Ascending aorta (tissue), 2 donors: ENCODE measurements at places on chromosomes 6 and 20. TPM values are rescaled to one million over a fixed set of nuclear protein-coding genes. Genes with fewer than 3 reads are reported as not detected.

Gene PTCRA
- total RNA-seq = not detected

Gene TPBG
- total RNA-seq = 60.1 TPM

Gene BPIFB1
- total RNA-seq = not detected

Gene NKX2-4
- not detected for total RNA-seq

- DNase-seq = no peak
These were observed 1.7 kb downstream of the SMOC2 start for GRCh38 chr6:168442646-168443045.

GRCh38 chr6:128598571-128598970, 78.2 kb upstream of the PTPRK start:
- no peak for DNase-seq

DNA sequence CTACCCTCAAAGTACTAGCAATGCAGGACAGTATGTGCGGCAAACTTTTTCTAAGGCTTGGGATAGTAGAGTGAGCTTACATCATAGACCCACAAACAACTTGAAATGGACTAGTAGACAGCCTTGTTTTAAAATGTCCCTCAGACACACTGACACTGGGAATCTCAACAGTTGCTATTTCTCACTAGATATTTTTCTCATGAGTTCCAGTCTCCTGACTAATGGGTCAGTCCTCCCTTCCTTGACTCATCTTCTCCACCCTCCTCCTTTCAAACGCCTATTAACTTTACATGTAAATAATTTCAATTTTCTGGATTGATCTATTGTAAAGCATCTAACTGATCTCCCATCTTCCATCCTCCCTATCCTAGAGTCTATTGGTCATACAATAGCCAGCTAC, 308.3 kb upstream of the PREP start:
- DNase-seq = no peak

GRCh38 chr20:49276161-49276960, 1.5 kb downstream of the ZNFX1 start:
- DNase-seq = no peak

GRCh38 chr6:140641412-140641811, 1267.0 kb upstream of the CITED2 start:
- DNase-seq = no peak

DNA sequence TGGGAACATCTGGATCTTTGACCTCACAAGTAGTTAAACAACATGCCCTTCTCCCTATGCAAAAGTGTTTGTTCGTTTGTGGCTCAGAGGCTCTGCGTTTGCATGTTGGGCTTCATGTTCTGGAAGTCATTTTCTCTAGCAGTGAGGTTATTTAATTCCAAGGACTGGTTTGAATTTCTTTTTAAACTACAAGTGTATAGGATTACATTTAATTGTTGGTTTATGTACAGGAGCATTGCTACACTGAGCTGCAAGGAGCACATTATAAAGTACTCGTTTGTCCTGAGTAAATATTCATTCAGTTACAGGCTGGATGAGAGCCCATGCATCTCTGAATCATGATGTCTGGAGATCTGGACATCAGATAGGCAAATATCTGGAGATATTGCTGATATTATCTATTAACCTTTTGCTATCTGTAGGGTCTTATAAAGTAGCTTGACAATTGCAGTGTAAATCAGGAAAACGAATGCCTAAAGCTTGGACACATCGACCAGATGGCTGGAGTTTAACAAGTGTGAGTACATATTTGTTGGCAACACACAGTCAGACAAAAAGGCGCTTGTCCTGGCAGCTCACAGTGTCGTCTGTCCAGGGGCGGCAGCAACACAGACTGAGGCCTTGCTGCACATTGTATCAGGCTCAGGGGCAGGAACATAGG, 84.6 kb downstream of the PDE7B start:
- no peak for DNase-seq

DNA sequence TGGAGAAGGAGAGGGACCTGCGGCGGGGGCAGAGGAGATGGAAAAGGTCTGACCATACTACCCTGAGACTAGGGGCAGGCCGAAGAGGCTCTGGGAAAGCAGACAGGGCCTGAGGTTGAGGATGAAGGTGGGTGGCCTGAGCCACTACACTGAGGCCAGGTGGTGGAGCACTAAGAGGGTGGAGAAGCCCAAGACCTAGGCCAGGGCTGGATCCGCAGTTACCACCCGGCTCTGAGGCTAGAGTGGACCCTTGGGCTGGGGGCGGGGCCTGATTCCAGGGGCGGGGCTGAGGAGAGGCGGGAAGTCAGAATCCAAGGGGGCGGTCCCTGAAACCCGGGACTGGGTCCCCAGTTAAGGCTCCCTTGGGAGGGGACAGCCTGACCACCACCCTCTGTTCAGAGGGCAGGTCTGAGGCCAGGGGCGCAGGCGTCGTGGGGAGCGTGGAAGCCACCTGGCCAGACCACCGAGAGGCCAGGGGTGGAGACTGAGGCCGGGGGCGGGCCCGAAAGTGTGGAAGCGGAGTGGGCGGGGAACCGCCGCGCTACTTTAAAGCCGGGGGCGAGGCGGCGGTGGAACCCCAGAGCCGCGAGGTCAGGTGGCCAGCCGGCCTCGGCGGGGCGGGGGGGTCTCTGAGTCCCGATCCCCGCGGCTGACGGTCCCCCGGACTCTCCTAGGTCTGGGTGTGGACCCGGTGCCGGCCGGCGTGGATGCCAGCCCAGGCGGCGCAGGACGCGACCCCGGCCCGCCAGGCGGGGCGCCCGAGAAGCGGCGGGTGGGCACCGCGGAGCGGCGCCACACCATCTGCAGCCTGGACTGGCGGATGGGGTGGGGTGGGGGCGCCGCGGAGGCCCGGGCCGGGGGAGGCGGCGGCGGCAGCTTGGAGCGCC, 8.3 kb downstream of the CCM2L start:
- no peak for DNase-seq

- DNase-seq = no peak
These were observed 10.2 kb upstream of the RBBP8NL start for GRCh38 chr20:62437496-62437895.

- no peak for DNase-seq
These were observed 135.3 kb upstream of the BMP2 start for GRCh38 chr20:6632187-6632586.

- no peak for DNase-seq
These were observed 20.0 kb upstream of the PLAGL1 start for GRCh38 chr6:144027932-144028587.

- DNase-seq = no peak
These were observed 2.2 kb upstream of the RWDD1 start for GRCh38 chr6:116568821-116569755.

DNA sequence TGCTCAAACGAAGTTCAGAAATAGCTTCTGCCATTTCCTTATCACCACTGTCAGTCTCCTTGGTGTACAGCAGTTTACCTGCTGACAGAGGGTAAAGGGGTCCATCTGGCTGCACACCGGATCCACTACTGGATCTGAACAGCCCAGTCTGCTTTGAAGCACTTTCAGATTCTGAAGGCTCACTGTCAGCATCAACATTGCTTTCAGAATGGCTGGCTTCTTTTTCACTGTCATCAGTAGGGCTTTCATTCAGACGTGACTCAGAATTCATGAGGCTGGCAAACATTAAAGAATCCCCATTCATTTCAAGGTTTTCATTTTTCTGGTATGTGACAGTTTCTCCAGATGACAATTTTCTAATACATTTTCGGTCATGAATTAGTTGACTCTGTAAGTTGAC, 21.0 kb upstream of the PNISR start:
- no peak for DNase-seq

- no peak for DNase-seq
These were observed 39.4 kb downstream of the RPRD1B start for GRCh38 chr20:38072898-38073297.

- DNase-seq = peak; percentile 31
These were observed 4.5 kb upstream of the FAM110A start for GRCh38 chr20:828987-829386.

DNA sequence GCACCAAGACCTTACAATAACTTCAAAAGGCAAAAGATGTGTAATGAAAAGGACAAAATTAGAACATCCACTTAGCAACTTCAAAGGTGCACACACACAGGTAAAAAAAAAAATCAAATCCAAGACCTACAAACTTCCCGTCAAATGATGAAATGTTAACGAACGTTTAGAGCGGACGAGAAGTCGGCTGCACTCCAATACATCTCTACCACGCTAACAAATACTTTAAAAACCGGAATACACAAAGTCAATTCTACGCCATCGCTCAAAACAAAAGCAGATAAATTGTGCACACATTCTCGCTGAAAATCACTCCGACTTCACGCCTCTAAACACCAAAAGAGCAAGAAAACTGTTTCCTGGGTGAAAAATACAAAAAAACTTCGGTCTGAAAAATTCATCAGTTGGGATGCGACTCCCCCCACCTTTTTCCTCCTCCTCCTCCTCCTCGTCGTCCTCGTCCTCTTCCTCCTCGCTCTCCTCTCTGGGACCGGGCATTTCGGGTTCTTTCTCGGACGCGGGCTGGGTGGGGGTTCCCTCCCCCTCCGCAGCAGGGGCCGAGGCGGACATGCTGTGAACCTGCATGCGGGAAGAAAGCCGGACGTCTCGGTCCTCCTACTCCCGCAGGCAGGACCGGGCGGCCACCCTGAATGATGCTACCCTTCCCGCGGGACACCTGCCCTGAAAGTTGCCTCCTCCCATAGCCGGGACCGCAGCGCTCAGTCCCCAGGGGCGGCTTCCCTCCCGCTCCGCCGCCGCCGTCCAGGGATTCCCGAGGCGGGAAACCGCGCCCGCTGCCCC, 712 bp downstream of the DEK start:
- no peak for DNase-seq

DNA sequence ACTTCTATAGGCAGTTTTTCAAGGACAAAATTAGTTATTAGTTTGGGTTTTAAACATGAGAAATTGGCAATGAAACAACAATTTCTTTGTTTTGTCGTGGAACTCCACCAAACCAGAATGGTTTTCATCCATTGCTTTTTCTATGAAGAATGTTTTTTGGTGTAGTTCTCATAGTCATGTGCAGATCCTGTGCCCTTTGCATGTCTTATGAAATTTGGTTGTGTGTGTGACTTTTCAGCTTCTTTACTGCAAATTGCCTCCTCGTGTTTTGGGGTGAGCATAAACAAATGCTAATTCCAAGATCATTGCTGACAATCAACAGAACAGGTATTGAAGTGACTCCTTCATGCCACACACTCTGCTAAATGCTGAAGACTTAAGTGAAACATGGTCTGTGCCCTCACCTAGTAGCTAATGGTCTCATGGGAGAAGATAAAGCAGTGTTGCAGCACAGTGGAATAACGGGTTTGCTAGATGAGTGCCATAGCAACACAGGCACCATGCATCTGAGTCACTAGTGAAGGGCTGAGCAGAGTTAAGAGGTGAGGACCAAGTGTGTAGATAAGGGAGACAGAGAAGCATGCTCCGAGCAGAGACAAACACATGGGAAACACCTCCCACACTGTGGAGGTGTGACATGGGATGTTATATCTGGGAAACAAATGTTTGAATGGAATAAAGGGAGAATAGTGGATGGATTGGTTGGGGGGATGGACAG, 120.0 kb downstream of the SLC16A10 start:
- DNase-seq = no peak

DNA sequence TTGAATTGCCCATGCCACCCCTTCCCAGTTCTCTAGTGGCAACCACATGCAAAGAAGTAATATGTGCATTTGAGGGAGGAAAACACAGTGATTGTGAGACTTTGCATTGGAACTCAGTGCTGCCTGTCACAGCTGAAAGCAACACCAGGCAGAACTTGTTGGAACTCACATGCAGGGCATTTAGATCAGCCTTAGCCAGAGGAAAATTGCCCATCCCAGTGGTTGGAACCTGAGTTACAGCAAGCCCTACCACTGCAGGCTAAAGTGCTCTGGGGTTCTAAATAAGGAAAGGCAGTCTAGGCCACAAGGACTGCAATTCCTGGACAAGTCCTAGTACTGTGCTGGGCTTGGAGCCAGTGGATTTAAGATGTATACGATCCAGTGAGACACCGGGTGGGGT, 245.3 kb upstream of the UFL1 start:
- no peak for DNase-seq

DNA sequence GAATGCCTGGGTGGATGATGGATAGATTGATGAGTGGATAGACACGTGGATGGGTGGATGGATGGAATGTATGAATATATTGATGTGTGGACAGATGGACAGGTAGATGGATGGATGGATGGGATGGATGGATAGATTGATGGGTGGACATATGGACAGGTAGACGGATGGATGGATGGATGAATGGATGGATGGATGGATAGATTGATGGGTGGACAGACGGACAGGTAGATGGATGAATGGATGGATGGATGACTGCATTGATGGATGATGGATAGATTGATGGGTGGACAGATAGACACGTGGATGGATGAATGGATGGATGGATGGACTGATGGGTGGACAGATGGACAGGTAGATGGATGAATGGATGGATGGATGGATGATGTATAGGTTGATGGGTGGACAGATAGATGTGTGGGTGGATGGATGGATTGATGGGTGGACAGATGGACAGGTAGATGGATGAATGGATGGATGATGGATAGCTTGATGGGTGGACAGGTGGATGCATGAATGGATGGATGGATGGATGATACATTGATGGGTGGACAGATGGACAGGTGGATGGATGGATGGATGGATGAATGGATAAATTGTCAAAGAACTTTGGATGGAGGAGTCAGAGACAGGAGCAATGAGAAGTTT, 171.4 kb upstream of the AFDN start:
- no peak for DNase-seq

DNA sequence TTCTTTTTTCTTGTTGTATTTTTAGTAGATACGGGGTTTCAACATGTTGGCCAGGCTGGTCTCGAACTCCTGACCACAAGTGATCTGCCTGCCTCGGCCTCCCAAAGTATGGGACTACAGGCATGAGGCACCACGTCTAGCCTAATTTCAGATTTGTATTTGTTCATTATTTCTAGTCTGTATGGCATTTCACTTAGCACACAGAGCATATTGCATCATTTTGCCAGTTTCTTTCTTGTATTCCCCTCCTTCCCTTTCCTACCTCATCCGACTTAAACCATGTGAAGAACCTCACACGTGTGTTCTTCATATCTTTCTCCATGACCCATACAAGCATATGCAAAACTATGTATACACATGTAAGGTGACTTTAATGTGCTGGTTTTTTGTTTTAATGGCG, 470.0 kb downstream of the CBLN4 start:
- DNase-seq = no peak

DNA sequence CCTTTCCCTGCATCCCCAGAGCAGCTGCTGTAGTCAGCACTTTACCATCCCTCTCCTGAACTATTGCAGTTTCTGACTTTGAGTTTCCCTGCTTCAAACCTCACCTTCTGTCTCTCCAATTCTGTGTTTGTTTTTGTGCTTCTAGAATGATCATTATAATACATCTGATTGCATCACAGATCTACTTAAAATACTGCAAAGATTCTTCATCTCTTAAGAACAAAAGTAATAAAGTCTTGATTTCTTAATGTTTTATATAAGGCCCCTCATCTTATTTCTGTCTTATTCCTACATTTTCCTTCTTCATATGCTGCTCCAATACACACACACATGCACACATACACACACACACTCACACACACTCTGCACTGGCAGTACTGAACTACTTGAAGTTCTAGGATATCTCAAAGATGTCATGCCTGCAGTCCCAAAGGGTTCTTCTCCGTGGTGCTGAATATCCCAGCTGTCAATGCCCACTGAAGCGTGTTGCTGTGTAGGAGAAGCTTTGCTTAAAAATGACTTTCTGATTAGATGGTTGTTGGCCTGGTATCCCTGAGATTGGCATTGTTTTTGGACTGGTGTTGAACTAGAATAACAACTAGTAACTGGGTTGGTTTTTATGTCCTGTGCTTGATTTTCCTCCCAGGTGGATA, 97.2 kb downstream of the MAP3K4 start:
- DNase-seq = no peak

- DNase-seq = no peak
These were observed 133.4 kb downstream of the MYB start for GRCh38 chr6:135314543-135314942.
